Stimulated activated CD8-positive, alpha-beta memory T cell treated with anti-CD3 and anti-CD28 coated beads, Interleukin-15, amount 100 ng/mL, for 24 hours (primary cell): ENCODE measurements at places on chromosomes 6 and 20.

- no peak for DNase-seq
Observed at GRCh38 chr20:55375920-55376319, 629.4 kb downstream of the CBLN4 start.

DNA sequence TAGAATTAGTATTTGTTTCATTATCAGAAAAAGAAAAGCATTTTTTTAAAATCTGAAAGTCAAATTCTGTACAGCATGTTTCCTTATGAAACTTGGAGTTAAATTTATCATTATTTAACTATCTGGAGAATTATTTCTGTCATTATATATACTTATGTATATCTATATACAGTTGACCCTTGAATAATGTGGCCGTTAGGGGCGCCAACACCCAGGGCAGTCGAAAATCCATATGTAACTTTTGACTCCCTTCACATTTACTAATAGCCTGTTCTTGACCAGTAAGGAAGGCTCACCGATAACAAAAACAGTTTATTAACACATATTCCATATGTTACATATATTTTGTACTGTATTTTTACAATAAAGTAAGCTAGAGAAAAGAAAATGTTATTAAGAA is 341.2 kb downstream of the ADGRB3 start:
- DNase-seq, result no peak

DNA sequence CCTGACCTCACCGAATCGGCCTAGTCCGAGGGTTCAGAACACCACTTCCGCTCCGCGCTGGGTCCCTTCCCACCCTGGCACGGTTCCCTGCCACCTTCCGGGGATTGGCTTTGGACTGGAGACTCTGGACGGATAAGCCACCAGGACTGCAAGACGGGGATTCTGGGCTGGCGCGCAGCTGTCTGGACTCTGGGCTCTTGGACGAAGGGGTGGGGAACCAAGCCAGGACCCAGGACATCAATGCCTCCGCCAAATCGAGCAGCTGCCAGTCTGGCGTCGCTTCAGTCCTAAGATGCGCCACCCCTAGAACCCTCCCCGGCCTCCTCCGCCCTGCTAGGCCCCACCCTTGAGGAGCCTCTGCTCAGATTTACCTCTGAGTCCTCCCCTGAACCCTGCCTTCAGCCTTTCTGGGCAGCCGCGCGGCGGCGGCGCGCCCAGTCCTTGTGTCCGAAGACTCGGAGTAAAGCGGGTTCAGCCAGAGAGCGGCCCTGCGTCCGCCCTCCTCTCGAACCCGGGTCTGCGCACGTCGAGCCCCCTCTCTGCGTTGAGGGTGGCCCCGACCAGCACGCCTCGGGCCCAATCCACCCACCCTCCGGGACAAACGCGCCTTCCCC is 1.2 kb downstream of the KCNK17 start:
- DNase-seq, result no peak

- no peak for DNase-seq
Observed at GRCh38 chr20:2946988-2947961, 74.0 kb downstream of the PTPRA start.

GRCh38 chr6:14711056-14711703 is 534.7 kb upstream of the JARID2 start:
- DNase-seq, result no peak

- DNase-seq, result no peak
Observed at GRCh38 chr20:47558295-47559066, 56.8 kb downstream of the NCOA3 start.

GRCh38 chr20:33172781-33173180 is 4.8 kb downstream of the BPIFA2 start:
- no peak for DNase-seq

DNA sequence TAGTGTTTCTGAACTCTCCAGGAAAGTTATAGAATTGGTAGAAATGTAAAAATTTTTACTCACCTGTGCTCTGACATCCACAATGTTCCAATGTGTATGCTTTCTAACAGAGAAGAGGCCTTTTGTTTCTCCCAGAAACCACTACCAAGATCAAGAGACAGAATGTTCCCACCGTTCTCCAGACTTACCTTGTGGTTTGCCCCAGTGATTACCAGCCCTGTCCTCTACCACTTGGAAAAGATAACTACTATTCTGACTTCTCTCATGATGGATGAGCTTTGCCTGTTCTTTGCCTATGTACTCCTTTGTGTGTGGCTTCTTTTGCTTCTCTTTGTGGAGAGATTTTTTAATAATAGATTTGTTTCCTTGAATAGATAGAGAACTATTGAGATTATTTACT is 173.0 kb upstream of the SCGN start:
- DNase-seq, result no peak

DNA sequence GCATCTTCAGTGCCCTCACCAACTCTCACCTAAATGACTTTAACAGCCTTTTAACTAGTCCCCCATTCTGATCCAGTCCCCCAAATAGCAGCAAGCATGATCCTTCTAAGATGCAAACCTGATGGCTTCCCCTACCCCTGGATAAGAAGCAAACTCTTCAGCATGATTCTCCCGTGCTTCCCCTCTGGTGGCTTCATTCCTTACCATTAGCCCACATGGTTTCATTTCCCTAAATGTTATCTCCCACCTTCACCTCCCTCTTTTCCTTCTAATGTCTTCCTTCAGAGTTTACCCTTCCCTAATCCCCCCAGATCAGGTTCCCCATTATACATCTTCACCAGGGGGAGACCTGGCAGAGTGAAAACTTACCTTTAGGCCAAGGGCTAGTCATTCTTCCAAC is 4.0 kb upstream of the RAB5IF start:
- DNase-seq, result no peak

DNA sequence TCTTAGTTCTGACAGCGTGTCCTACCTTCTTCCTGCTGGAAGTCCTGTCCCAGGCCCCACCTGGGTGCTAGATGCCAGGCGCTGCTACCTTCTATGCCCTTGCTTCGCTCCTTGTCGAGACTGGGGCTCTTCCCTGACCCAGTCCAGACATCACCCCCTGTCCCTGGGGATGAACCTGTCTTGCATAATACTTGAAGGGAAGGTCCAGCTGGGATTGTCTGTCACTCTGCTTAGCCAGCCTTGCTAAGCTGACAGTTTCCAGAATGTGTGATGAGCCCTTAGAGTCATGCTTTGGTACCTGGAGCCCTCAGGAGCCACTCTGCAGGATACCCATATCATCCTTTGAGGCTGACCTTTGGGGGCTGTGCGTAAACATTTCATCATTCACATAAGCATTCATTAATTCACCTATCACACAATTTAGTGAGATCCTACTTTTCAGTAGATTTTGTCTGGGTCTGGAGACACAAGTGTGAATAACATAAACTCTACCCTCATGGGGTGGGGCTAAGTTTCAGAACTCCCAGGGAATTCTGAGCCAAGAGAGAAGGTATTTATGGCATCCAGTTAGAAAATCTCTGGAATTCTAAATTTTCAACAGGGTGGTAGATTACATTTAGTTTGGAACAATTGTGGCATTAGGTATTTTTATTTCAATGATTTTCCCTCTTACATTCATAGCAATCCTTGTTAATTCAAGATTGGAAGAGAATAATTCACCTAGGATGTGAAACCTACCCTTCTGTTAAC is 151.1 kb upstream of the HDAC2 start:
- DNase-seq, result no peak

- no peak for DNase-seq
Observed at GRCh38 chr6:55729665-55730064, 145.7 kb downstream of the BMP5 start.

DNA sequence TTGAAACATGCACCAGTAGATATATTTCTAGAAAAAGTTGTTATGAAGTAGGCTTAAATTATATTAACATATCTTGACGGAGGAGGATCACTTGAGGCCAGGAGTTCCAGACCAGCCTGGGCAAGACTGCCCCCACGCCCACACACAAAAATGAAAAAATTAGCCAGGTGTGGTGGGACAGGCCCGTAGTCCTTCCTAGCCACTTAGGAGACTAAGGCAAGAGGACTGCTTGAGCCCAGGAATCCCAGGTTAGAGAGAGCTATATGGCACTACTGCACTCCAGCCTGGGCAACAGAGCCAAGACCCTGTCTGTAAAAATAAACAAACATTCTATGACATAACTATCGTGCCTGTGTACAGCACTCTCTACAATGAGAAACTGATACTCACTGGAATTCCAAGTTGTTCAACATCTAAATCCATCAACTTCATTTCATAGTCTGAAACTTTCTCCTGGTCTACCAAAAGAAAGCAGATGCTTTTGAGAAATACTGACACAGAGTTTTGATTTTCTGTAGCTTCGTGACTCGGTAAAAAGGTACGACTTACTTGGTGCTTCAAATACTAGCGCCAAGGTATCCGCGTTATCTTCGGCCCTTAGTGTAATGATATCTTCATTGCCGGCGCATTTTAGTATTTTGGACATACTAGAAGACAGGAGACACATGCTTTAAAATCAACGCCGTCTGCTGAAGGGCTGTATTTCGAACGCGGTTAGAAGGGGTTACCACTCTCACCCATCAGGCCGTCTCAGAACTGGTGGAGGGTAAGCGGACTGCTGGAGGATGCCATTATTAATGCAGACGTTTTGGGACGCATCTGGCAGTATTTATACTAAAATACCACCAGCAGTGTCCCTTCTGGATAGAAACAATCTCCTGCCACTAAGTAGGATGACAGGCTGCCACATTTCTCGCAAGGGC is 1.3 kb downstream of the PCNA start:
- no peak for DNase-seq

- DNase-seq, result no peak
Observed at GRCh38 chr6:129030215-129030614, 147.3 kb downstream of the LAMA2 start.

DNA sequence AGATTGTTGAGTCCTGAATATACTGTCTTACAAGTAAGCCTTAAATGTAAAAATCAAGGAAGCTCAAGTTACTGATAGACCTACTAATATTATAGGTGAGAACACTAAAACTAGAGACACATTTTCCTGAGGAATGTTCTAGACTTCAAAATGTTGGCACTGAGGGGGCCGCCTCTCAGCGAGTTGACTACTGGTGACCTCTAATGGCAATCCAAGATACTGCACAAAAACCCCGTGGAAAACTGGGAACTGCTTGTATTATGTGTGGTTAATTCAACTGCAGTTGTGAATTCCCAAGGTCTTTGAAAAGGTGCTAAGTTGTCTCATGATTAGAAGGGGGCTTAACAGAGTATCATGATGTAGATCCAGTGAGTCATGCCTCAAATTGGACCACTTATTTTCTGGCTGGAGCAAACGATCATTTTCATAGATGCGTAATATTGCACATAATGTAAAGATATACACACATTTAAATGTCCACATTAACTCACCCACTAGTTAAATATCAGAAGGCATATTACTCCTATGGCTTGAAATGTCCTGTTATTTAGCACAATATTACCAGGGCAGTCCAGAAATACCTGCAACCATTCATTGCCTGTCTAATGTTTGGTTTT is 336.2 kb downstream of the FOXA2 start:
- no peak for DNase-seq
